ENCODE measurements at places on chromosomes 7 and 10. TPM values are rescaled to one million over a fixed set of nuclear protein-coding genes. Genes with fewer than 3 reads are reported as not detected.

Gene TMEM184A
- 0.19 TPM for polyA plus RNA-seq

Gene ZNF786
- 2.6 TPM for polyA plus RNA-seq

Gene PIP
- not detected for polyA plus RNA-seq

Gene CPVL
- polyA plus RNA-seq: 118 TPM

Gene SRRM3
- polyA plus RNA-seq: 28.5 TPM

Gene LIPK
- polyA plus RNA-seq: not detected

Gene OPN4
- polyA plus RNA-seq: 0.08 TPM

Gene PAOX
- polyA plus RNA-seq: 4.7 TPM

Gene SH2B2
- 0.50 TPM for polyA plus RNA-seq

Gene CPXM2
- 1.8 TPM for polyA plus RNA-seq

Gene DKK1
- 7.0 TPM for polyA plus RNA-seq

Gene KEL
- 0.19 TPM for polyA plus RNA-seq

Gene NRBF2
- 15.2 TPM for polyA plus RNA-seq

Gene ZNF804B
- polyA plus RNA-seq: not detected

GRCh38 chr10:71374481-71375233 lies 22.1 kb upstream of the CDH23 start:
- DNase-seq: no peak

DNA sequence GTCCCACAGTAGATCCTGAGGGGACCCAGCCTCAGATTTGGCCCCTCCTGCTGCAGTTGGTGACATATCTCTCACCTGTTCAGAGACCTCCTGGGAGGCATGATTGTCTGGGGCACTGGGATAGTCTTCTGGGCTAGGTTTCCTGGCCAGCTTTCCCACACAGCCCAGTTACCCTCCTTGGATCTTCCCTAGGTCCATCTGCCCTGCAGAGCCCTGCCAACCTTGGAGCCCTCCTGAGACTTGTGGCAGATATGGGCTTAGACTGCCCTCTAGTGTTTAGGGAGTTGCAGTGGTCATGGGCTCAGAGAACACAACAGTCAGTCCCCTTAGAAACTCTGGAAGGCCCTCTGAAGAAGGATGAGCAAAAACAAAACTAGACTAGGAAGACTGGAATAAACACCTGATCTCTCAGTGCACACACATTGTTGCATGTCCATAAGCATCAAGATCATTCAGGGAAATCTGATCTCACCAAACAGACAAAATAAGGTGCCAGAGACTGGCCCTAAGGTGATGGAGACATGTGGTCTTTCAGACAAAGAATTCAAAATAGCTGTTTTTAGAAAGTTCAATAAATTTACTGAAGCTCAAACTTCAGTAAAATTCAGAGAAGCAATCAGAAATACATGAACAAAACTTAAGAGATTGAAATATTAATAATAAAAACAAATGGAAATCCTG lies 324.6 kb downstream of the ATRNL1 start:
- no peak for DNase-seq

- no peak for DNase-seq
Observed at GRCh38 chr7:29922921-29923700, 66.5 kb downstream of the SCRN1 start.

- DNase-seq: no peak
Observed at GRCh38 chr10:96984541-96985131, 152.5 kb downstream of the LCOR start.

DNA sequence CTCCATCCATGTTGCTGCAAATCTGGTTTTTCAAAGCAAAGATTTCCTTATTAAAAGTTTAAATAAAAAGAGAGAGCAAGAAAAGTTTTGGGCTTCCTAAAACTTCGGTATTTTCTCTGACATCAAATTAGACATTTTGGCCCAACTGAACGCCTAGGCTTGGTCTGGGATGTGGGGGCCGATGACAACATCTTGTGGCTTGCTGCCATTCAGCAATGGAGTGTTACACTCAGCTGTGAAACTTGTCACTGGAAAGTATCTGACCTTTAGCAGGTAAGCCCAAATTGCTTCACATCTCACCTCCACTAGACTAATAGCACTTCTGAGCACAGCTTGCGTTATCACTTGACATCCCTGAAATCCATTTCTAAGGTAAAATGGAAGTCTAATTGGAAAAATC lies 320.6 kb downstream of the GATA3 start:
- no peak for DNase-seq

DNA sequence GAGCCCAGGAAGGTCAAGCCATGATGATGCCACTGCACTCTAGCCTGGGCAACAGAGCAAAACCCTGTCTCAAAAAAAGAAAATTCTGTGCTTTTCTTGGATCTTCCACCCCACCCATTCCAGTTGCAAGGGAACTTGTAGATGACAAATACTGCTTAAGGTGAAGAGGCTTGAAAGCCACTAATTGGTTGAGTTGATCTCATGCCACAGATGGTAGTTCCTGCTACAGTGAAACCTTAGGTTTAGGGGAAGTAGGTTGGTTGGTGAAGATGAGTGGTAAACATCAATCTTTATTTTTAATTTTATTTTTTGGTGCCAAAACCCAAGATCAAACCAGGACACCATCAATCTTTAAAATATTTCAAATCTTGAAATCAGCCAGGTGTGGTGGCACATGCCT lies 2.9 kb upstream of the GDI2 start:
- DNase-seq: no peak

- DNase-seq: no peak
Observed at GRCh38 chr10:75648351-75648750, 216.9 kb downstream of the LRMDA start.

- no peak for DNase-seq
Observed at GRCh38 chr7:82677493-82677892, 233.9 kb upstream of the CACNA2D1 start.

GRCh38 chr7:4056552-4057288 lies 625.4 kb upstream of the FOXK1 start:
- DNase-seq: no peak

DNA sequence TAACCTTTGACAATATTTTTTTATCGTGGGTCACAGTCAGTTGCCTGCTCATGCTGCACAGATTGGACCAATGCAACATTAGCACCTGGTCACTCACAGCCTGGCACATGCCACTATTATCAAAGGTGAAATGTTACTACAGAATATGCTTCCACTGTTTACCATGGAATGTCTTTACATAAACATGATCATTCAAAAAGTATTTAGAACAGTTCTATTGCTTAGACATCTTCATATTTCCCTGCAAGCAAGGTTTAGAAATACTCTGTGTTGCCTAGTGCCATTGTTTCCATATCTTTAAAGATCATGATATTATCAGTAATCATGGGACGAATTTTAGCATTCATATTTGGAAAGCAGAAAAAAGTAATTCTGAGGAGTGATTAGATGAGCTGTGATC lies 179.9 kb upstream of the CHRM2 start:
- DNase-seq: no peak

GRCh38 chr10:126499744-126500143 lies 111.5 kb upstream of the ADAM12 start:
- DNase-seq: no peak

DNA sequence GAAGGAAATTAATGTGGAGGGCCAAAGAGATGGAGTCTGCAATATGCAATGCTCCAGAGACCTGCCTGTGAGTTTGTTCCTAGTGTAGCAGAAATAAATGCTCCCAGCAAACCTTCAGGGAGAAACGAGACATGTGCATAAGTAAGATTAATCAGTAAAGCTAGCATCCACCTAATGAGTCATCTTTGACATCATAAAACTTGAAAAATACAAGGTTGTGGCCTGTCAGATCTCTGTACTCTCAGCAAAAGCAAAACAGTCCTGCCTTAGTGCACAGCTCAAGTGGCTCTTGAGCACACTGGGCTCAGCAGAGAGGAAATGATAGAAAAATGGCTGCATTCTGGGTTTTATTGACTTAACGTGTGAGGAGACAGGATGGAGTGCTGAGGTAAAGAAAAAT lies 32.5 kb upstream of the ERCC6 start:
- no peak for DNase-seq

GRCh38 chr7:90551036-90551435 lies 45.1 kb upstream of the CDK14 start:
- DNase-seq: no peak

DNA sequence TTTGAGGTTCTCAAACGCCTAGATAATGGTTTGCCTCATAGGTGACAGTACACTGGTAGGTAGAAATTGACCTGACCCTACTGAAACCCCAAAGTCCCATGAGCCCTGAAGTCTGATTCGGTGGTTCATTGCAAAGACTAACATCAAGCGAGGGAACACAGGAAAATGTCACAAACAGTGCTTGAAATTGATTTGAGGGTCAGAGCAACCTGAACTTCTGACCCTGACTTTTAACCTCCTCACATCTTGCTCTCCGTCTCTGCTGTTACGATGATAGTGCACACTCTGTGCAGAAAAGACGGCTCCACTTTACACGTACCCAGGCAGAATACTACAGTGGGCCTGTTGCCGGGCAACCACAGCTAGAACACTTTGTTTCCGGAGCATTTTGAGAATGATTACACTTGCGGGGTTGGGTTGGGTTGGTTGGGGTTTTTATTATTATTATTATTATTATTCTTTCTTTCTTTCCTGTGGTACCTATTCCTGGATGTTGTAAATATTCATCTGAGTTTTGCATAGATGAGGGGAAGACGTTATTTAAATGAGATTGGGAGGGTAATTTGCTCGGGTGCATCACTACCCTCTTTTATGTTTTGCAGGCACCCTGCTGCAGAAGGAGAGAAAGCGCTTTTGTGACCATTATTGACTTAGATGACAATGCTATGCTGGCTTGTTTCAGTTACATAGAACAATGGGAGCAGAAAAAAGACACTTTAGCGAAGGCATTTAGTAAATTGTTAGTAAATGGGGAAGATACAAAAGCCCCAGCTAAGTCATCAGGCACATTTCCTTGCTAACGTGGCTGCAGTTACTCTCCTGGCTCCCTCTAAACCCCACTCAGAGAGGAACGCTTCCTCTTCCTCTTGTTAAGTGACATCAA lies 438.1 kb upstream of the NRP1 start:
- DNase-seq: peak; percentile 32

- no peak for DNase-seq
Observed at GRCh38 chr7:129859183-129859582, 93.6 kb downstream of the UBE2H start.

DNA sequence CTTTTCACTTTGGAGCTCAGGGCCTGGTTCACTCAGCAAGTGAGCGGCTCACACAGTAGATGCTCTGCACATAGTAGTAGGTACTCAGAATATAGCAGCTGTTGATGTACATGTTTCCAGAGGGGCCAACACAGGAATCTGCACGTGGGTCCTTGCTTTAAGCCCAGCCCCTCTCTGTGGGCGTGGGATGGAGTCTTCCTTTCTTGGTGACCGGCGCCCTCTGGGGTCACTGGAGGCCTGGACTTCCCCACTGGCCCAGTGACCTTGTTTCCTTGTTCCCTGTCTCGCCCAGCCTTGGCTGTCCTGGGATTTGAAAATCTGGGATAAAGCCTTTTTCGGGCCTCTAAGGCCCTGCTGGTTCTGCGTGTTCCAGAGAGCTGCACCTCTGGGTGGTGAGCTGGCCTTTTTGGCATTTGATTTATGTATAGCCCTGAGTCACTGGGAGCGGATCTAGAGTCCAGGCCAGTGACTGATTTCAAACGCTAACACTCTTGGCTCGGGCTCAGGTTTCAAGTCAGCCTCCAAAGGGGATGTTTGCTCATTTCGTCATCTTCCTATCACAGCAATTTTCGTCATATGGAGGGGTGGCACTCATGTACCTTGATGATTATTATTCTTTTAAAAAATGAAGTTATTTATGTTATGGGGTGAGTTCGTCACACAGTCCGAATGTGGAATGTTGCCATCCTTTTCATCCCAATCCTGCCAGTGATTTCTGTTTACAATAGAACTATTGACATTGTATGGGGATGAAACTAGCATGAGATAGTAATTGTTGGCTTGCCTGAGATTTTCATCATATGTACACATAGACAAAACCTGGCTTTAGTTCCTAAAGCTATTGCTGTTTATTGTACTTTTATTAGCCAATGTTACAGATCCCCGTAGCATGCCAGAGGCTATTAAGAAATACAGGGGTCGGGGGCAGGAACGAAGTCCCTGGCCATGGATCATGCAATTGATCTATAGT lies 65.5 kb downstream of the CUX1 start:
- DNase-seq: peak; percentile 79

- no peak for DNase-seq
Observed at GRCh38 chr7:80843018-80843677, 75.7 kb downstream of the SEMA3C start.

- no peak for DNase-seq
Observed at GRCh38 chr10:110841767-110842267, 29.9 kb upstream of the PDCD4 start.

GRCh38 chr10:110425684-110426293 lies 71.9 kb upstream of the DUSP5 start:
- no peak for DNase-seq

GRCh38 chr10:103350175-103350516 lies 794 bp downstream of the PCGF6 start:
- DNase-seq: no peak

- no peak for DNase-seq
Observed at GRCh38 chr10:103246324-103246723, 637 bp downstream of the RPEL1 start.

GRCh38 chr10:77927402-77928246 lies 1.1 kb upstream of the DLG5 start:
- no peak for DNase-seq

GRCh38 chr10:86247073-86247472 lies 119.5 kb downstream of the GRID1 start:
- DNase-seq: no peak

- no peak for DNase-seq
Observed at GRCh38 chr7:33593611-33594010, 311.7 kb upstream of the BMPER start.

GRCh38 chr7:153258686-153259085 lies 499.1 kb downstream of the ACTR3B start:
- no peak for DNase-seq

GRCh38 chr10:71127773-71128172 lies 84.6 kb upstream of the UNC5B start:
- DNase-seq: no peak

DNA sequence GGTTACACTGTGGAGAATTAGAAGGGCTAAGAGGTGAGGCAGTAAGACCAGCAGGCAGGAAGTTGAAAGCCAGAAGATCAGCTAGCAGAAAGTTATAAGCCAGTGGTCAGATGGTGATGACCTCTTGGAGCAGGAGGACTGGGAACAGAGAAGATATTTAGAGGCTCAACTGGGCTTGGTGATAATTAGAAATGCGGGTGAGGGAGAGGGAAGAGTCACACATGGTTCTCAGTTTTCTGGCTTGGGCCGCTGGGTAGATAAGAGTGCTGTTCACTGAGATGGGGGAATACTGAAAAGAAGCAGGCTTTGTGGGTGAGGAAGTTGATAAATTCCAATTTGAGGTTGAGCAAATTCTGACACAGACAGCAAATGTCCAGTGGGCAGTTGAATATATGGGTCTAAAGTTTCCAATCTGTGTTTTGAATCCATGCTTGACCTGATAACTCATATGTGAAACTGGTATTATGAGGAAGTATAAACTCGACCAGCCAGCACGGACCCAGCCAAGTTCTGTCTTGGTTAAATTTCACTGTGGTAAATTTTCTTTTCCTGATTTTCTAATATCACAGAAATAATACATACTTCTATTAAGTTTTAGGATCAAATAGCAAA lies 22.7 kb downstream of the LSMEM1 start:
- no peak for DNase-seq

DNA sequence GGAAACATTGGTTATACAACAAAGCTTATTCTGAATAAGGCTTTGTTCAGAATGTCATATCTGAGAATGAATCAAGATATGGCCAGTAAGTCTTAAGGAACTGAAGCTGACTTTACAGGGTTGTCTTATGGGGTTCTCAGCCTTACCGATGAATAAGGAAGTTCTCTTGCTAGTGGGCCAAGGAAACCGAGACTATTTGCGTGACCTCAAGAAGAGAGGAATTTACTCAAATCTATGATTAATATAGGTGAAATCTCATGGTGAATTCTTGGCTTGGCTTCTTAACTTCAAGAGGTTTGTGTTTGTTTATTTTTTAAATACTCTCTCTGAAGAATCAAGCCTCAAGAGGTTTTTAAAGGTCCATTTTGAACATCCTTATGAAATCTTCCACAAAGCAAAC lies 4.7 kb upstream of the MRLN start:
- DNase-seq: no peak

All from heart left ventricle (tissue), 16 donors.